ENCODE measurements at places on chromosomes 7 and 10.

DNA sequence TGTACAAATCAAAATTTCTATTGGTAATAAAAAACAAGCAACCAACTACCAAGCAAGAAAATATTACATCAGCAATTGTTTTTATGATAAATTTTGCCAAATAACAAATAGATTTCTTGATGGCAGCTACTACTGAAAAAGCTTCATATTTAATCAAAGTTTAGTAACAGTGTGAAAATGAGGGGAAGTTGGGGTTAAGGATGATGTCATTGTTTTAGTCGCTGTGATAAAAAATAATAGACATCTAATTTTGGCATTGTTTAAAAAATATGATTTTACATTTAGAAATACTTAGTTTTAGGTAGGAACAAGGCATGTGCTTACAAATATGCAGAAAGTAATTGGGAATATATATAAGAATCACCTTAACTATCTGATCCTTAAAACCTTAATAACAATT, 145.9 kb downstream of the CNTNAP2 start:
- DNase-seq = no peak

DNA sequence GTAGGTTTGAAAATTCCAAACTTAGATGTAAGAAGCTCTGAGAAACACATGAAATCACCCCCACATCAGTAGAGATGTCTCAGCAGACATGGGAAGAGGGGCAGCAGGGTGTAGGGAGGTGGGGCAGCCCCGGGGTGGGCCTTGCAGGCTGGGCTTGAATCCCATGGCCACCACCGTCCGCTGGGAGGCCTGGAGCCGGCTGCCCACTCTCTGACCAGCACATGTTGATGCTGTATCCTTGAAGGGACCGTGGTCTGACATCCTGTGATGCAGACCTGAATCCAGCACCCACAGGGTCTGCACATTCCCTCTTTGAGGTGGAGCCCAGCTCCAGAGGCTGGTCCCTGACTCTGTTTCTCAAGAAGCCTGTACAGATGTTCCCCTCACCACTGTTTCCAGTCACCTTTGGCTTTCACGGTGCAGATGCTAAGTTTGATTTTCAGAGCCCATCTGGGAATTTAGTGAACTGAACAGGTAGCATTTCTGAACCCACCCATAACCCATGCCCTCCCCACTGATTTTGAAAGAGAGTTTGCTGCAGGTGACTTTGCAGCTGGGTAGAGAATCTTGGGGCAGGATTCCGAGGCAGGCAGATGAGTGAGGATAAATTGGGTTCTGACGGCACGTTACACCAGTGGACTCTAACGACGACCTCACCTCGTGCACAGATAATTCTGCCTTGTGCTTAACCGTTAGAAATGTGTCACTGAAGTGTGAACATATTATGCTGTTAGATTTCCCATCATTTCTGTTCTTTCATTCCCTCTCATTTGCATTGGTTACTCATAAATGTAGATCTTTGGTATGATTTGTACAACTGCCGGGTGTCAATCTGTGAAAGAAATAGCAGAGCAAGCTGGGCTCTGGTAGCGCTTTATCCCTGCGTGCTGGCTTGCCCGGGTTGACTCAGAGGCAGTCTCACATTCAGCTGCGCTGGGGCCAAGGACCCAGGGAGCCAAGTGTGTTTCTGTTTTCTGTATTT, 45.7 kb downstream of the IKZF1 start:
- DNase-seq = no peak

DNA sequence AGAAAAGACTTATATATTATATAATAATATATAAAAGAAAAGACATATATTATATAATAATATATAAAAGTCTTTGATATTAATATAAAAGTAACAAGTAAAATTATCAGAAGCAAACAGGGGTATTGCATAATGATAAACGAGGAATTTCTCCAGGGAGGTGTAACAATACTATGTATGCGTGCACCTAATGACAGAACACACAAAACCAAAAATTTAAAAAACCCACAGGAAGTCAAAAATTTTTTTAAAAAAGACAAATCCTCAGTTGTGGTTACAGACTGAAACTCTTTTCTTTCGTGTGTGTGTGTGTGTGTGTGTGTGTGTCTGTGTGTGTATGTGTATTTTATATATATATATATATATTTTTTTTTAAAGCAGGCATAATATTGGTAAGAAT, 279.2 kb upstream of the DPP6 start:
- no peak for DNase-seq

DNA sequence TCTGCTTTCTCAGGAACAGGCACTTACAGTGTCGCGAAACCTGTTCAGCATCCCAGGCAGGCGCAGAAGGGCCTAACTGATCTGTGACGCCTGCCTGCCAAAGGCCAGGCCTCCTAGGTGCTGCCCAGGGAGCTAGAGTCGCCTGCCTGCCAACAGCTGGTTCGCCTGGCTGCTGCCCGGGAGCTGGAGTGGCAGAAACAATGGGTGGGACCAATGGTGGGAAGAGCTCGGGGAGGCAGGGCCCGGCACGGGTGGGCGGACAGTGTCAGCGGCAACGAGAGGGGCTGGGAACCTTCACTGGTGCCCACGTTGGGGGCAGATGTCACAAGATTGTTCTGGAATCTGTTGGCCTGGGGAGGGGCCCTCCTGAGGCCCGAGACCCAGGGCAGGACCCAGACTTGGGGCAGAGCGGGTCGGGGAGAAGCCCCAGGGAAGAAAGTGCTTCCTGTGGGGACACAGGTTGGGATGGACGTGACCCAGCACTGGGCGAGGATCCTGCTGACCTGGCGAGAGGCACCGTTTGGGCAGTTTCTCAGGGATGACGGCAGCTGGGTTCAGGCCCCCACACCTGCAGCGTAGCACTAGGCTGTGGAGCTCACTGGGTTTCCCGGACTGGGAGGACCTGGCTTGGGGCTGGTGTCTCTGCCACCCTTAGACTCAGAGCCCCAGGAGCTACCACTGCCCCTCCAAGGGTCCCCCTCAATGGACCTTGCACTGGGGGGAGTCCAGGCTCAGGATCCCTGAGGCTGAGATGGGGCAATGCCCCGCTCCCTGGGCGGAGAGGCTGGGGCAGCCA, 181.8 kb downstream of the ELFN1 start:
- DNase-seq = no peak

GRCh38 chr7:22672846-22673680, 53.9 kb upstream of the IL6 start:
- peak; percentile 5 for DNase-seq

DNA sequence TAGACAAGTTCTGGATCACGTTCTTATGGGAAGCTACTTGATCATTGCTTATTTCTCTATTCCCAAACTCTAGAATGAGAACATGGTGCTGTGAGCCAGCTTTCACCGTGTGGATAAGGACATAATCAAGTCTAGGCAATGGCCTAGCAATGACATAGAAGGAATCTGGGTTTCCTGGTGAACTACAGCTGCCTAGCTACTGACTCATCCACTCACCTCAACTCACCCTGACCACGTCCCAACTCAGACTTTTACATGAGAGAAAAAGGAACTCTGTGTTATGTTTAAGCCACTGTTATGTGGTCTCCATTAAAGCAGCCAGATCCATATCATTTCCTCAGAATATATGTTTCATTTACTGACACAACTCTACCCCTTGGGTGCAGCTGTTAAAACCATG, 18.8 kb upstream of the MET start:
- DNase-seq = no peak

DNA sequence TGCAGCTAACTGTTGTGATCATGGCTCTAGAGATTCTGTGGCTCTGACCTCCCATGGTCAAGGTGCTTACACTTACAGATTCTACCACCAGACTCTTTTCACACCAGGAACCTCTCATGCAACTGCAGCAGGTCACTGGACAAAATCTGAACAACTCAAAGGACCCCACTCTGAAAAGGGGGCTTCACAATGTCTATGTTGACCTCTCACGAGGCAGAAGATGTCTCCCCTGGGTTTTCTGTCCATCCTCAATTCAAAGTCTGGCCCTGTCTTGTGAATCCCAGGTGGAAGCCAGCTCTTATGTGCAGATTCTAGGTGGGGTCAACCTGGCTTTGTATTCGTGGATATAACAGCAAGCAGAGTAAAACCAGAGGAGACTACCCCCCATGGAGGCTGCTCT, 118.6 kb upstream of the ZNF479 start:
- DNase-seq = no peak

- no peak for DNase-seq
These were observed 170.9 kb downstream of the USP6NL start for GRCh38 chr10:11440250-11441150.
